ENCODE measurements at places on chromosomes 5 and 9.
A peak's percentile ranks its signal among the peaks of the same experiment; 100 is the strongest.

GRCh38 chr5:17182494-17182893, 34.9 kb upstream of the BASP1 start:
- no peak for DNase-seq

- peak; percentile 21 for DNase-seq
Measured at GRCh38 chr9:76677481-76678055, 86.7 kb upstream of the PCA3 start.

GRCh38 chr5:132445640-132445923, 45.0 kb downstream of the IRF1 start:
- no peak for DNase-seq

DNA sequence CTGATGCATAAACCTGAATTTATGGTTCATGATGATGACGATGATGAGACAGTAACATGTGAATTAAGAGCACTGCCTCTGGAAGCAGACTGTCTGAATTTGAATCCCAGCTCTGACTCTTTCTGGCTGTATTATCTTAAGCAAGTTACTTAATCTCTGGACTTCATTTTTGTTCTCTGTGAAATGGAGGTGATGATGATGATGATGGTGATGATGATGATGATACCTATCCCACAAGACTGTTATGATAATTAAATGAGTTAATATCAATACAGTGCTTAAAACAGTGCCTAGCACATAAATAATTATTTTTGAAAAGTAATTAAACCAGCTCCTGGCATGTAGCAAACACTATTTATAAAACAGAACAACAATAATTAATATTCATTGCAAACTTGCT, 13.2 kb upstream of the AGGF1 start:
- no peak for DNase-seq

DNA sequence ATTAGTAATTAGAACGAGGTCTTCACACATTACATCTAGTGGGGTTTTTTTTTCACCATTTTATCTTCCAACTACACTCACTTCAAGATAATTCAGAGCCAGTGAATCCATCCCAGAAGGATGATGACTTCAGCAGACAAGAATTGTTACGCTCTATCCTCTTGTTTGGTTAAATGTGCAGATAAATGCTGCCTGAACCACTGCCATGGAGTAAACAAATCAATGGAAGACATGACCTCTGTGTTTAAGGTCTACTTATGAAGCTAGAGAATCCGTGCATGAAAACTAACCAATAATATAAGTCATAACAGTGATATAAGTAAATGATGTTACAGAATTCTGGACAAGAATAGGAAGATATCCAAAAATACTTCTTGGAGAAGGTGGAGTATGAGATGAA, 602.6 kb downstream of the TLR4 start:
- DNase-seq: no peak

DNA sequence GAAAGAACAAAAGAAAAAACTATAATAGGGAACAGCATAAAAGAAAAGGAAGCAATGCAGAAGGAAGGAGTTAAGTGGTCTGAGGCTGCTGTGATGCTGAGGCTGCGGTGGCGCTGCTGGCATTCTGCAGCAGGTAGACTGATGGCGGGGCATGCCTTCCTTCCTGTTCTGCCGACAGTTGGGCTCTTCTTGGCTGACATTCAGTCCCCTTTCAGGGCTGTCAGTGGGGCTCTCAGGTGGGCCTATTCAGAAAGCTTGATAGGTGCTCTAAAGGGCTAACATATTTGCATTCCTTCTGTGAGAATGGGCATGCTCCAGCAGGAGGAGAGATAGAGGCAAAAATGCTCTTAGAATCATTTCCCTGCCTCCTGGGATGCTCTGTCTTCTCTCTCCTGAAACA, 5.1 kb upstream of the CLINT1 start:
- no peak for DNase-seq

GRCh38 chr5:8813180-8813579, 732.7 kb downstream of the SEMA5A start:
- no peak for DNase-seq

GRCh38 chr5:54159893-54160195, 150.5 kb downstream of the ARL15 start:
- no peak for DNase-seq

DNA sequence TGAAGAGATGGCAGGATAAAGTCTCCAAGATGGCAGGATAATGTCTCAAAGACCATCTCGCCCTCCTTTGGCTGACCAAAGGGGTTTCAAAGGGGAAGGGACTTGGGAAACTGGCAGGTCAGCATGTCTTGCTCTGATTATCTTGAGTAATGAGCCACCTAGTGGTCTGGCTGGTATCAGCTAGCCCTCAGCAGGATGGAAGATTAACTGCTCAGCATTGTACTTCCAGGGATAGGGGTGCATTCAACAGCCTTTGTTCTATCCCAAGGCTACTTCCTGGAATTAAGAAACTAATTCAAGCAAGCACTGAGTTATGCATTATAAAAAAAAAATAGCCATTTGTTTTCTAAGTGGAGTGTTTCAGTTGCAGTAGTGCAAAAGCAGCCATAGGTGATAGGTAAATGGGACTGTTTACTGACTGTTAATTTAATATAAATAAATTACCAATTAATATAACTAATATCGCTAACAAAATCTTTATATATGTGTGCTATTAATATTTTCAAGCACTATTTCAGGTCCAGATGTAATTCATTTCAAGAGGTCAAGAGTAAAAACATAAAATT, 555.5 kb downstream of the CDH9 start:
- peak; percentile 3 for DNase-seq

GRCh38 chr5:117266280-117266679, 691.7 kb upstream of the SEMA6A start:
- no peak for DNase-seq

DNA sequence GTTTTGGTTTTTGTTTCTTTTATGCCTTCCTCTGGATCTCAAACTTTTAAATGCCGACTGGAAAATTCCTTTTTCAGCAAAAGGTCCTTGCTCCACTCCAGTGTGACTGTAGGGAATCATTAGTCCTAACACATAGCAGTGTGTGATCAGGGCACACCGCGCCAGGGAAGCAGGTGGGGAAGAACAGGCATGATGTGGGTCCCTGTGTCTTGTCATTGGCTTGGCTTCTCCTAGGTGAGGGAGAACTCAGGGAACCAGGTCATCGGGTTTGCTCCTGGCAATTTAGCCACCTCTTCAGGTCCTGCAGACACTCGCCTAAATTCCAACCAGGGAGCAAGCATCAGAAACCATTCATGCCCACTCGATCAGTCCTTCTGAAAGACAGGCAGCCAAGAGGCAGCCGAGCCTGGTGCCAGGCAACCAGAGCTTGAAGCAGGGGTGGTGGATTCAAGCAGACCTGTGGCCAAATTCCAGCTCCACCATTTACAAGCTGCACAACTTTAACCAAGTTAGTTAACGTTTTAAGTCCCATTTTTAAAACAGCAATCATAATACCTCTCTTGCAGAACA, 514.2 kb downstream of the BNC2 start:
- DNase-seq: no peak

DNA sequence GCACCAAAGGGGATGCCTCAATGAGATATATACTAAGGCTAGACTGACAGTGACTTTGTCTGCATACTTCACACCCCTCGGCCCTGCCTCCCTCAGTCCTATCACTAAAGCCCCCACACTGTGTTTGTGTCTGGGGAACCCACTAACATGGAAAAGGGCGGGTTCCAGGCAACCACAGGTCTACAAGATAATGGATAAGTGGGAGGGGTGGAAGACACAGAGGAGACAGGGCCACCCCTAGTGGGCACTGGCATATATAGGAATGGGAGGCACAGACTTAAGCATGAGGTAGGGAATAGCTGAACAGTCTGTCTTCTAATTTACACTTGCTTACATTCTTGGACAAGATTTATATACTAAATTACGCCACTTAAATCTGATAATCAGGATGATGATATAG, 74.0 kb downstream of the SLIT3 start:
- no peak for DNase-seq

DNA sequence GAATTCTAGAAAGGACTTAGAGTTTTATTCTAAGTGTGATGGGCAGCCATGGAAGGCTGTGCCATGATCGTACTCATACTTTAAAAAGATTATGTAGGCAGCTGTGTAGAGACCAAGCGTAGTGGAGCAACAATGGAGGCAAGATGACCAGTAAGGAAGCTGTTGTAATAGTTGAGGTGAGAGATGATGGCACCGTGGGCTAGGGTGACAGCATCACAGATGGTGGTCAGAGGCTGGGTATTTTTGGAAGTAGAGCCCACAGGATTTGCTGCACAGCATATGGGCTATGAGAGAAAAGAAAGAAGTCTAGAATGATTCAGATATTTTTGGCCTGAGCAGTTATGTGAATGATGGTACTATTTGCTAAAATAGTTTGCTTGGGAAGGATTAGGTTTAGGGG, 7.7 kb downstream of the ARHGAP26 start:
- no peak for DNase-seq

GRCh38 chr9:22452415-22453010, 5.9 kb downstream of the DMRTA1 start:
- peak; percentile 11 for DNase-seq

GRCh38 chr9:132672413-132672690, 2.1 kb downstream of the GTF3C4 start:
- DNase-seq: no peak

- DNase-seq: no peak
Measured at GRCh38 chr9:98504298-98505282, 204.1 kb downstream of the GABBR2 start.

GRCh38 chr9:8474937-8475336, 675.4 kb upstream of the DMAC1 start:
- no peak for DNase-seq

- DNase-seq: no peak
Measured at GRCh38 chr5:164801910-164802309, 1296.5 kb downstream of the MAT2B start.

- DNase-seq: peak; percentile 59
Measured at GRCh38 chr9:131999692-132000551, 79.7 kb downstream of the MED27 start.

DNA sequence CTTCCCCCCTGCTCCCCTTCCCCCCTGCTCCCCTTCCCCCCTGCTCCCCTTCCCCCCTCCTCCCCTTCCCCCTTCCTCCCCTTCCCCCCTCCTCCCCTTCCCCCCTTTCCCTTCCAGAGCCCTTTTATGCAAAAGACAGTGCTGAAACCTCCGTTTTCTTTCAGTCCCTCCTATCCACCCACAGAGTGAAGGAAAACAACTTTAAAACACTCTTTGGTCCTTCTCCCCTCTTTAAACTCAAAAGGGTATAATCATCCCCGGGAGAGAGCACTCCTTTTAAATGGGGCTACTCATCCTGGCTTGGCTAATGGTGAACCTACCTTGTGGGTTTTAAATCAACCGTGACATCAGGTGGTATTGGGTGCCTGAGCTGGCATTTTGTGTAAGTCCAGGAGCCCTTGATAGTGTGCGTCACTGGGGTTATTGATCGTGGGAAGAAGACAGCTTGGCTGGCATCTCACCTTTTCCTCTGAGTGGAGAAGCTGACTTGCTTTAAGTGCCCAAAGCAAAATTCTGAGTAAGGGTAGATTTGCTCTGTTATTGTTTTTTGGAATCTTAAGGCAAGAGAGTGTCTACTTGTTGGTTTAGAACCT, 2.7 kb downstream of the LARP1 start:
- peak; percentile 19 for DNase-seq

DNA sequence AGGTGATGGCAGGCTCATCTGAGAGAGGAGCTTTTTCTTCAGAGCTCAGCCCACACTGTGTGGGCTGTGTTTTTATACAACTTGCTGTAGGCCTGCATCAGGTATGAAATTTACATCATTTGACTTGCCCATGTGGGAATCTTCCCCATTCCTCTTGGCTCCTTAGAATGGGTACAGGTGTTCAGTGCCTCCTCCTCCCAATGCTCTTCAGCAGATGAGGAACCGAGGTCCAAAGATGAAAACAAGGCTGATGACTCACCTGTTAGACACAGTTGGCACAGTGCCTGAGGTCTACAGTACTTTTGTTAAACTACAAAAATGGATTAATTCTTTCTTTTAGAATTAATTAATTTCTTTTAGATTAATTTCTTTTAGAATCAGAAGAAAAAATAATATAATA, 20.8 kb downstream of the PAPPA start:
- no peak for DNase-seq

DNA sequence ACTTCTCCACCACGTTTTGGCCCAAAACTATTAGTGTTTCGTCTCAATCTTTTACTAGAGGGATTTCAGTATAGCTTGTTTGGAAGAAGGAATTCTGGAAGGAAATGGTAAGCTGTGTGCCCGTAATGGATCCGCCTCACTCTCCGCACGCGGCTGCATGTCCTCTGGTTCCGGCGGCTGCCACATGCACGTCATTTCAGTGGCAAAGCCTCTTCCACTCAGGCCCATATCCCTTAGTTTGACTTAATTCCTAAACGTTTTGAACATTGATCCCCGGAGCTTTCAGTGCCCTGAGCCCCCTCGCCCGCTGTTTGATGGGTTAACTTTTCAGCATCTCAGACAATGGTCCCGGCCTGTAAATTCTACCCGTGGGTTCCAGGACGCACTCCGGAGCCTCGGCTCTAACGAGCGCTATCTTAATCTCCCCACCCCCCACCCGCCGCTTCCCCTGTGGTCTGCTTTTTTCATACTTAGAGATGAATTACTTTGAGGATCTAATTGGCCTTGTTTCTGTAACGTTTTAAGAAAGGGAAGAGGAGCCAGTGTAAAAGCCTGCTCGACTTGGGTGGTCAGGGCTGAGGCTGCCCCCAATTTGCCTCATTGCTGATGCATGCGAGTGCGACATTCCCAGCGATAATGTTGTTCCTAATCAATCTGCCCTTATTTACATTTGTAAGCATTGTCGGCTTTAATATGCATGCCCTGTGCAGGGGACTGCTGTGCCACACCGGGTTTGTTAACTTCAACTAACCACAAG, 4.6 kb downstream of the PTCH1 start:
- DNase-seq: no peak

DNA sequence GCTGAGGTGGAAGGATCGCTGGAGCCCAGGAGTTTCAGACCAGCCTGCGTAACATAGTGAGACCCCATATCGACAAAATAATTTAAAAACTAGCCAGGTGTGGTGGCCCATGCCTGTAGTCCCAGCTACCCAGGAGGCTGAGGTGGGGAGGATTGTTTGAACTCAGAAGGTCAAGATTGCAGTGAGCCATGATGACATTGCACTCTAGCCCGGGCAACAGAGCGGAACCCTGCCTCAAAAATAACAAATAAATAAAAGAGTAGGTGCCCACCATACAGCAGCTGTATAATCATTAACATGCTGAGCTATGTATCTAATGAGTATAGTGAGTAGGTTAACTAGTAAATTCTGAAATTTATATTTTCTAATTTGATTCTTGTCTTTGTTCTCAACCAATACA, 11.0 kb upstream of the ATP6V0E1 start:
- no peak for DNase-seq
